ENCODE measurements at places on chromosomes 1 and 21. TPM values are rescaled to one million over a fixed set of nuclear protein-coding genes. Genes with fewer than 3 reads are reported as not detected.

SLC25A34 gene
- 0.39 TPM for total RNA-seq

SRGAP2C gene
- total RNA-seq, result 12.3 TPM

LCE1C gene
- total RNA-seq, result not detected

ELAPOR1 gene
- total RNA-seq, result under 0.01 TPM

LDLRAD1 gene
- total RNA-seq, result not detected

MCOLN3 gene
- 6.3 TPM for total RNA-seq

TRIM58 gene
- 4.0 TPM for total RNA-seq

FOXD2 gene
- under 0.01 TPM for total RNA-seq

ADGRL4 gene
- 37.3 TPM for total RNA-seq

NGF gene
- total RNA-seq, result 0.20 TPM

COL16A1 gene
- total RNA-seq, result 58.5 TPM

C1QC gene
- total RNA-seq, result not detected

OR2T33 gene
- not detected for total RNA-seq

OR2L5 gene
- total RNA-seq, result not detected

SNRNP40 gene
- 107 TPM for total RNA-seq

LRRC71 gene
- not detected for total RNA-seq

TRNP1 gene
- total RNA-seq, result 23.9 TPM

CACNA1S gene
- total RNA-seq, result not detected

FDPS gene
- 434 TPM for total RNA-seq

ACTN2 gene
- total RNA-seq, result 0.39 TPM

ASCL5 gene
- under 0.01 TPM for total RNA-seq

TIMM17A gene
- 40.8 TPM for total RNA-seq

GSTM5 gene
- total RNA-seq, result 4.4 TPM

SYNJ1 gene
- total RNA-seq, result 5.1 TPM

ETS2 gene
- 17.0 TPM for total RNA-seq

CNN3 gene
- total RNA-seq, result 80.8 TPM

COL11A1 gene
- total RNA-seq, result 0.37 TPM

ATAD3C gene
- not detected for total RNA-seq

SAMD13 gene
- total RNA-seq, result 1.4 TPM

UMODL1 gene
- not detected for total RNA-seq

RGS13 gene
- total RNA-seq, result under 0.01 TPM

ETV3L gene
- total RNA-seq, result not detected

PDPN gene
- 0.59 TPM for total RNA-seq

PKNOX1 gene
- 12.9 TPM for total RNA-seq

PI4KB gene
- 40.4 TPM for total RNA-seq

MRPL20 gene
- 101 TPM for total RNA-seq

CYP2J2 gene
- total RNA-seq, result 0.20 TPM

Data from subcutaneous preadipocyte (primary cell).